Uterus (tissue), 4 donors: ENCODE measurements at places on chromosomes 2 and 18. TPM values are rescaled to one million over a fixed set of nuclear protein-coding genes. Genes with fewer than 3 reads are reported as not detected.

DNA sequence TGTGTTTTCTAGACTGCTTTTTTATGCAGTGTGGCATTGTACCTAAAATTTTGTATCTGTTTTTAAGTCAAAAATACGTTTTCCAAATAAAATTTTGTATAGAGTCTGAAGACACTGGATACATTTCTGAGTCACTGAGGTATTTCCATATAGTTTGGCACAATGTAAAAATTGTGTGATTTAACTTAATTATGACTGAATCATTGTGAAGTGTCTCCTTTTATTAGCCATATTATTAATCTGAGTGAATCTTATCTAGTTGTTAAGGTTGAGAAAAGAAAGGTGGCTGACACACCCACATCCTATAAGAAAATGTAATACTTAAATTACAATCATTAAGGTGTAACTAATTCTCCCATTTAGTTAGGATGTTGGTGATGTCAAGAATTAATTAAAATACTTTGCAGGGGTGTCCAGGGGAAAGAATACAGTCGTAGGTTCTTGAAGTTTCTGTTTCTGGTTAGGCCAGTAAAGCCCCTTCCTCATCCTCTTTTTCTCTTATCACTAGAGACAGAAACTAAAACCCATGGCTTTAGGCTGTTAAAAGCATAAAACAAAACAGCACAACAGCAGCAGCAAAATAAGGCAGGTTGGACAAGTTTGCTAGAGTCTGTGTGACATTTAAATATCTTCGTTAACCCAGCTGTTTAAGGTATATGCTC, 71.6 kb downstream of the UBE2E3 start:
- no peak for DNase-seq

DNA sequence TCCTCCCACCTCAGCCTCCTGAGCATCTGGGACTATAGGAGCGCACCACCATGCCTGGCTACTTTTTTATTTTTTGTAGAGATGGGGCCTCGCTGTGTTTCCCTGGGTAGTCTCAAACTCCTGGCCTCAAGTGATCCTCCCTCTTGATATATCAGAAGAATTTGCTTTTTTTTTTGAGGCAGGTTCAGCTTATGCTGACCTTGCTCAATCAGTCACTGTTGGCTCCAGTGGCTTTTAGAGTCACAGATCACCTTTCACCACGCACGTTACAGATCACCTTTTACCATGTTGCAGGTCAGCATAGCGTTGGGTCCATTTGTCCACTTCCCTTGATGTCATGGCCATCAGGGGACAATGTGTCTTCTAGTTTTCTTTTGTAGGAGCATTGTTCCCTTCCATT, 36.1 kb downstream of the DCAF17 start:
- DNase-seq: no peak

DNA sequence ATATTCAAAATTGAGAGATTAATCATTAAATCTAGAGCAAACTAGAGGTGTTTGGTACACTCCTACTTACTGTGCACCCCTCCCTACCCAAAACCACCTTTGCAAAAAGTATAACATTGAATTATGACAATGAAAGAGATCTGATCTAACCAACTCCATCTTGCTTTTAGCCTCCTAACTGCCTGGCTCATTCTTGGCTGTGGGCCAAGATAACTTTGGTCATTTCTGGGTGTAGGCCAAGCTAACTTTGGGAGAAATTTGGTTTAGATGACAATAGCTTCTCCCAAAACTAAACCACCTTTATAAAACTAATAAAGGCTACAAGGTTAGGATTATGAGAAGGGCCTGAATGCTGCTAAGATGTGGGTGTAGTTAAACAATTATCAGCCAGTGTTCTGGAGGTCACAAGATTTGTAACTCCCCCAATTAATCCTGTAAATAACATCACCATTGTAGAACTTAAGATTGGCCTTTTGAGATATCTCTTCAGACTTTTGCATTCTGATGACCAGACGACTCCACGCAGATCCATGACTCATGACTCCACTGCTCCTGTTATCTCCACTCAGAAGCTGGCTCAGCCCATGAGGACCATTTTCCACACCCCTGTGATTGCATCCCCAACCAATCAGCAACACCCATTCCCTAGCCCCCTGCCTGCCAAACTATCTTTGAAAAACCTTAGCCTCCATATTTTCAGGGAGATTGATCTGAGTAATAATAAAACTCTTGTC, 160.2 kb downstream of the FBXO15 start:
- no peak for DNase-seq

Gene ATOH8
- 17.0 TPM for total RNA-seq

DNA sequence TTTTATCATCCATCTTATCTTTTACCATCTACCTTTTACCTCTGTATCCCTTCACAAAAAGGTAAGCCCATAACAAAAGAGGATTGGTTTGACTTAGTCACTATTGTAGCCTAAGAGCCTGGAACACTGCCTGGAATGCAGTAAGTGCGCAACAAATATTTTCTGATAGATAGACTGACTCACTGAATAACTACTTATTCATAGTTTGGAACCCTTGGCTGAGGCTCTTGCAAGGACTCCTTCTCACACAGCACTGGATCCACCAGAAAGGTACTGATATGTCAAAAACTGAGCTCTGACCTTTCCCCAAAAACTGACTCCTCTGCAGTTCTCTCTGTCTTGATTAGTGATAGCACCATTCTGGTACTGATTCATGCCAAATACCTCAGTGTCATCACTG, 426.7 kb downstream of the SETBP1 start:
- DNase-seq: no peak

- DNase-seq: no peak
Observed at GRCh38 chr2:69796174-69796573, 33.3 kb upstream of the GMCL1 start.

DNA sequence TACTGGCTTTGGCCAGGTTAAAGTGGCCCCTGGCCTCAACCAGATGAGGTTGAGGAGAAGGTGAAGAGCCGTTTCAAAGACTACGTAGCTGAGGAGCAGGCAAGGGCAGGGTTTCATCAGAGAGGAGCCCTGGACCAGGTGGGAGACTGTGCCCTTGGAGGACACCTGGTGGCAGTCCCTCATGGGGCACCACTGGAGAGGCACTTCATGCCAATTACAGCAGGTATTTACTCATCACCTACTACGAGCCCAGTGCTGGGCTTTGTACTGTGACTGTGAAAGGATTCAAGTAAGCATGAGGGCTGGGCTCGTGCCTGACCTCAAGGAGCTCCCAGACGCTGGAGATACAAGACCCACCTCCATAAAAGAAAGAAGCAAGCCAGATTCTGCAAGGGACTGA, 37.6 kb downstream of the SMAD7 start:
- DNase-seq: no peak

DNA sequence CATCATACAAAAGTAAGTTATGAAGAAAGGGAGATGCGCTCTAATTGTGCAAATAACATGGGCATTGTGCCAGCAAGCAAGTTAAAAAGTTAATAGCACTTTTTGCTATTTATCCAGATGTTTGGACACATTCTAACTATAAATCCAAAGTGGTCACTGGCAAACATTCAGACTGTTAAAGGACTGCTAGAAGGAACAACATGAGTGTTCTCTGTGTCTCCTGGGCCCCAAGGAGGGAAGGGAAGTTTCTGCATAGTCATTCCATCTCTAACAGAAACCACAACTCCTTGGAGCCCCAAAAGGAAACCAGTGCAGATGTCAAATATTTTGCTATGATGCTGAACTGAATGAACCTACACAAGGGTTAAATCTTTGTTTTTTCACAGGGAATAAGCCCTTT, 213.3 kb upstream of the HNRNPA3 start:
- DNase-seq: no peak

DNA sequence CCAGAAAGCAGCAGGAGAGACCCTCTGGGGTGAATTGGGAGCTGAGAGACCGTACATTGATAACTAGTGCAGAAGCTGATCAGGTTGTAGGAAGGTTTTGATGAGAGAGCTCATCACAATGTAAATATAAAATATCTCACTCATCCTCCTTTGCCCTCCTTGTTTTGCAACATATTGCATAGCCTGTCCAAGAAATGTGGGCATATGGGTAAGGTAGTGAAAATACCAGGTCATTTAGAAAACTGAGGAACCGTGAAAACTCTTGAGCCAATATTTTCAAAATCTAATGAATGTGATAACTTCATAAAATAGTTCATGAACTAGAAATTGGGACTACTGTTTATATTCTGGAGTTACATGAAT, 31.4 kb downstream of the C18orf54 start:
- DNase-seq: no peak

Gene TBR1
- total RNA-seq: not detected

- DNase-seq: no peak
Observed at GRCh38 chr2:113021312-113021711, 16.1 kb downstream of the IL36A start.

Gene ALK
- 4.1 TPM for total RNA-seq

GRCh38 chr2:27219091-27219490, 1.9 kb downstream of the CAD start:
- no peak for DNase-seq
